ENCODE measurements at places on chromosomes 7 and 10.

DNA sequence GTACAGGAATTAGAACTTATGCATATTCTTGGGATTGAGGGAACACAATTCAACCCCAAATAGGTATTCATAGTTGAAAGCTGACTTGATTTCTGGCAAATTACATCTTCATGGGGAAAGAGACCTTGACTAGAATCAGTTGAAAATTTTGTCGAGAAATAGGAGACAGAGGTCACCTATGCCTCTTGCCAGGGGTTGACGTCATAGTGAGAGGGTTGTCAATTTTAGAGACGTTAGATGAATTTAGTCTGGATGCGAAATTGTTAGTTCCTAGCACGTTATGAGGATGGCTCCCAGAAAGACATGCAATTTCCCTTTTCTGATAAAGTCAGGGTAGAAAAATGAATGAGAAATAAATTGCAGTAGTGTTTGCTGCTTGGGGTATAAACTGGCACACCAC is 59.3 kb downstream of the SEC61G start:
- no peak for DNase-seq

DNA sequence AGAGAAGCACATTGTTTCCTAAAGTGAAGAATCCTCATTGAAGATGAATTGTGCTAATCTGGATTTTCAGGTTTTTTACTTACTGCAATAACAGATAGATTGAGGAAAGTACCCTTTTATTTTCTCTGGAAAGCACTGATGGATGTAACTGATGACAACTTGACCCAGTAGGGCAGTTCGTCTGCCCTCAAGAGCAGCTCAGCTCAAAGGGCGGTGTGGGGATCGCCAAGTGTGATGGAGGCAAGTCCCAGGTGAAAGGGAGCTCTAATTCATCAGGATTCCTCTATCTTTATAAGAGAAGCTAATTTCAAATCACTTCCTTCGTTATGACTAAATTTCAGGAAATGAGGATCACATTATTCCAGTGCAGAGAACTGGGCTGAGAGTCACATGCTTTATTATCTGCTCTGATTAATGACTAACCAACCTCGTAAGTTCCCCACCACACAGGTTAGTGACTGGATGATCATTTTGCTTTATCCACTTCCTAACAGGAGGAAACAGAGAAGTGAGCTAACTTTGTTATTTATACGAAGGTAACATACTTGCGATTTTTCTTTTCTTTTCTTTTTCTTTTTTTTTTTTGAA is 98.8 kb downstream of the PFKFB3 start:
- no peak for DNase-seq

DNA sequence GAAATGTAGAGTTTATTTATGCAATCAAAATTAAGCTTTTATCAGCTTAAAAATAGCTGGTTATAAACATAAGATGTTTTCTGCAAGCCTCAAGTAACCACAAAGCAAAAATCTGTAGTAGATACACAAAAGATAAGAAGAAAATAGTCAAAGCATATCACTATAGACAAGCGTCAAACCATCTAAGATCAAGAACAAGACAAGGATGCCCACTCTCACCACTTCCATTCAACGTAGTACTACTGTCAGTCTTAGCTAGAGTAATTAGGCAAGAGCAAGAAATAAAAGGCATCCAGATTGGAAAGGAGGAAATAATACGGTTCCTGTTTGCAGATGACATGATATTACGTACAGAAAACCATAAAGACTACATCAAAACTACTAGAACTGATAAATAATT is 17.5 kb upstream of the CYP2E1 start:
- no peak for DNase-seq

DNA sequence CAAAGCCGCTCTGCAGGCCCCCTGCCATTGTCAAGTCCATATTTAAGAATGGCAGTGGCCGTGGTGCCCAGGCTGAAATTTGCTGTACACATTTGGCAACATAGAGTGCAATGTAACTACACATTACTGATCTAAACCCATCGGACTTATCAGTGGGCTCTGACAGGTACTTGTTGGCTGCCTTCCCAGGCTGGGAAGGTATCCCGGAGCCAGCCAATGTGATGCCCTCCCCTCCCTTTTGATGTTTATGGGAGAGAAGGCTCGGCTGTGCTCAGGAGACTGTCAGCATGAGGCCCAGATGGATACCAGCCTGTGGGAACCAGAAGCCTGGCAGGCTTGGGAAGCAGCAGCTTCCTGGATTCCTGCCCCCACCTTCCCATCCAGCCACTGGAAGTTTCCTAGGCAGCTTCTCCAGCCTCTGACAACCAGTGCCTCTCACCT is 146.1 kb upstream of the TCF7L2 start:
- DNase-seq = no peak

DNA sequence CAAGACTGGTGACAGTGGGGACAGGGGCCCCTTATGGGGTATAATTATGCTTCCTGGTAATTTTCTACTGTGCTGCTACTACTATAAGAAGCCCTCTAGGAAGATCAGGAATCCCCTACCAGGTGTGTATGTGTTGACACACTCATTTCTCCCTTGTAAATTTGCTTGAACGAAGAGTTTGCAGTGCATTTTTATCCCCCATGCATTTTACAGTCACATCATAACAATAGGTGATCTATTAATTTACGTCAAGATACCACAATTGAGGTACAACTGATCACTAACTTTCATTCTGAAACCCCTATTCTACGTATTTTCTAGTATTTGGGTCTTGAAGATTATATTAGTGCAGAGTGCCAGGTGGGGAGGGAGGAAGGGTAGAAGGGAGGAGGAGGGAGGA is 252.2 kb downstream of the NSUN6 start:
- no peak for DNase-seq

GRCh38 chr10:3251172-3251571 is 78.6 kb upstream of the PITRM1 start:
- DNase-seq = no peak

GRCh38 chr7:123198668-123199652 is 809 bp downstream of the SLC13A1 start:
- no peak for DNase-seq

DNA sequence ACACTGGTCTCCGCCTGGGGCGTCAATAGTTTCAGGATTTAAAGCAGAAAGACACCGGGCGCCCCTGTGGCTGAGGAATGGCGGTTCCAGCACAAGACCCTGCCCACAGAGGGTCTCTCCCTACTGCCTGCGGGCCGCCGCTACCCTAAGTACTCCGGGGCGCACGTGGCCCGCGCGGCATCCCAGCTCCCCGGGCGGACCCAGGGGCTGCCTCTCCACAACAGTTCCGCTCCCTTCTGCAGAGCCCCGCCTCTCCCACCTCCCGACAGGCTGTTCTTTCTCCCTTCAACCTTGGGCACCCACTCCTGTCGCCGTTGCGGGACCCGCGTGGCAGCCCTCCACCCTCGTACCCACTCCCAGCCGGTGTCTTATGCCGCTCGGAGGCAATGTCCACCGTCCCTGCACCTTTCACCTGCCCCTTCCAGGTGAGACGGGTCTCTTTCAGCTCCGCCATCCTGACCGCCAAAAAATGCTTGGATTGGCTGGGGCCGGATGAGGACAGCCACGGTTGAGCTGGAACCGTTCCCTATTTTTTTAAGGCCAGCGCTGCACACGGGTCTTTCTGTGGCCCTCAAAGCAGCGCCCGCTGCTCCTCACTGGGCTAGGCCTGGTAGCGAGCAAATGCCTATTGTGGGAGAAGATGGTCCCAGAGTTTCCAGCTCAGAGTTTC is 1.6 kb upstream of the NKX2-3 start:
- DNase-seq = no peak

Measured in activated naive CD4-positive, alpha-beta T cell treated with anti-CD3 and anti-CD28 coated beads for 36 hours (primary cell).